ENCODE measurements at places on chromosomes 16 and 17. TPM values are rescaled to one million over a fixed set of nuclear protein-coding genes. Genes with fewer than 3 reads are reported as not detected.

GRCh38 chr17:3956983-3957382 lies 7.3 kb downstream of the ATP2A3 start:
- no peak for DNase-seq

GRCh38 chr17:70987867-70988340 lies 818.6 kb downstream of the KCNJ2 start:
- no peak for DNase-seq

DNA sequence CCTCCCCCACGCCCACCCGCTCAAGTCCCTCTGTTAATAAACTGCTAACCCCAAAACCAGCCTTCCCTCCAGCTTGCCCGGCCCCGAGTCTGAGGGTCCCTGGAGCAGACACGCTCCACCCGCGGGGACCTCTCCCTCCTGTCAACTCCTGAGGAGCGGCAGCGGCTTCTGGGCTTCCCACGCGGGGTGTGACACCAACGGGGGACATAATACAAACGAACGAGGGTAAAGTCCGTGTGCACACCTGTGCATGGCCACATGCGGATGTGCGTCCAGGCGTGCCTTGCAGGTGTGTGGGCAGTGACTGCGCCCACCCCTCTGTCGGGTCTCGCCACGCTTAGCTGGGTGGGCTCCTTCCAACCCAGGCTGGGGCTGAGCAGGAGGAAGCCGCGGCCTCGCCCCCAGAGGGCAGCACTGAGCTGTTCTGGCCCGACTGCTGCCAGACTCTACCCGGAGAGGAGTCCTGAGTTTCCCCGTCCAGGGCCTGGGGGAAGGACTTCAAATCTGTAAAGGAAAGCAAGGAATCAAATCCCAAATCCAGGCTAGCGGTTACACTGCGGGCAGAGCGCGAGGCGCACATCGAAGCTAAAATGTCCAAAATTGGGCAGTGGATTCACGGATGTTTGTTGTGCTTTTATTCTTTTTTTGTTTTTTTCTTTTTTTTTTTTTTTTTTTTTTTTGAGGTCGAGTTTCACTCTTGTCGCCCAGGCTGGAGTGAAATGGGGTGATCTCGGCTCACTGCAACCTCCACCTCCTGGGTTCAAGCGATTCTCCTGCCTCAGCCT lies 24.2 kb upstream of the KRT17 start:
- DNase-seq: peak; percentile 88

DNA sequence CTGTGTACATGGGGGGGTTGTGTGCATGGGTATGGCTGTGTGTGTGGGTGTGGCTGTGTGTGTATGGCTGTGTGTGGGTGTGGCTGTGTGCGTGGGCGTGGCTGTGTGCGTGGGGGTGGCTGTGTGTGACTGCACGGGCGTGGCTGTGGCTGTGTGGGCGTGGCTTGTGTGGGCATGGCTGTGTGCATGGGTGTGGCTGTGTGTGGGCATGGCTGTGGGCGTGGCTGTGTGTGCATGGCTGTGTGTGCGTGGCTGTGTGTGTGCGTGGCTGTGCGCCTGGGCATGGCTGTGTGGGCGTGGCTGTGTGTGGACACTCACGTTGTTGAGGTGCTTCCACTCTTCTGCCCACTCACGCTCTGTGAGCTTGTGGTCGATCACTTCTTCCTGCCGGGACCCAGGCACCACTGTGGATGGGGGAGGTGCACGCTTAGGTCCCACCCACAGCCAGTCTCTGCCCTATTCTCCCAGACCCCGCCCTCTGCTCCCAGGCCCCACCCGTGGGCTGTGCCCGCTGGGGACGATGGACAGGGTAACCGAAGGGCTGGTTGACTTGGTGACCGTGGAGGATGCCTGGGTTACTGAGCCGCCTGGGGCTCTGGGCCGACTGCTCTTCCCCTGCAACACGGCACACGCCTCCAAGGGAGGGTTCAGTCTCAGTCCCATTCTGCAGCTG lies 16.0 kb upstream of the PABPN1L start:
- no peak for DNase-seq

DNA sequence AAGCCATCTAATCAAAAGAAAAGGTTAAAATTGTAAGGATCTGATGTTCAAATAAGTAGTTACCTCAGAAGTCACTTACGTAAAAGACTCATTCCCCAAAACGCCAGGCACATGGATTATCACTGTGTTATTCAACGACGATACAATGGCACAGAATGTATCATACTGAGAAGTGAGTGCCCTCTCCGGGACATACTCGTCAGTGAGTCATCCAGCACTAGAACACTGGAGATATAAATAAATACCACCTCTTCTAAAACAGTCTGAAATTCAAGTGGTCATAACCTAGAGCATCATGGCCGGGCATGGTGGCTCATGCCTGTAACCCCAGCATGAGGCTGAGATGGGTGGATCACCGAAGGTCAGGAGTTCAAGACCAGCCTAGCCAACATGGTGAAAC lies 24.9 kb downstream of the USP31 start:
- DNase-seq: no peak

GRCh38 chr16:84709609-84710008 lies 9.8 kb downstream of the USP10 start:
- DNase-seq: no peak

The G6PC1 gene
- not detected for total RNA-seq

All from activated CD8-positive, alpha-beta T cell treated with anti-CD3 and anti-CD28 coated beads for 36 hours (primary cell).